ENCODE measurements at places on chromosomes 2 and 18. TPM values are rescaled to one million over a fixed set of nuclear protein-coding genes. Genes with fewer than 3 reads are reported as not detected.

Gene FHOD3
- total RNA-seq: 29.8 TPM

Gene TNFRSF11A
- 11.1 TPM for total RNA-seq

Gene EMILIN2
- 21.0 TPM for total RNA-seq

Gene KDSR
- 78.7 TPM for total RNA-seq

Gene CCDC141
- 6.7 TPM for total RNA-seq

Gene NTSR2
- not detected for total RNA-seq

Gene SPR
- 14.3 TPM for total RNA-seq

Gene ASB18
- total RNA-seq: not detected

Gene MALL
- 35.1 TPM for total RNA-seq

Gene ZNF521
- total RNA-seq: 29.0 TPM

Gene TEX44
- not detected for total RNA-seq

Gene CNTNAP5
- not detected for total RNA-seq

Gene PXDN
- total RNA-seq: 75.3 TPM

Gene PSMA8
- not detected for total RNA-seq

Gene ITGA4
- total RNA-seq: 10.5 TPM

Gene ITGB6
- total RNA-seq: not detected

Gene ALPG
- total RNA-seq: not detected

Gene VWA3B
- total RNA-seq: 0.29 TPM

Gene UGT1A5
- not detected for total RNA-seq

Gene UBXN4
- total RNA-seq: 88.3 TPM

Gene SKOR2
- total RNA-seq: not detected

Gene ANKRD30B
- total RNA-seq: not detected

Gene CD8B
- 1.00 TPM for total RNA-seq

Gene RAB6C
- total RNA-seq: not detected

Gene DSG4
- total RNA-seq: not detected
